Stimulated activated CD4-positive, alpha-beta T cell treated with anti-CD3 and anti-CD28 coated beads, Interleukin-1b, Interleukin-23, amount 100 ng/mL, for 1 hour (primary cell): ENCODE measurements at places on chromosomes 12 and 14.

- DNase-seq = no peak
These were observed 164.0 kb downstream of the FOXN3 start for GRCh38 chr14:89252887-89253532.

GRCh38 chr12:94550964-94551363, 91.3 kb upstream of the CEP83 start:
- no peak for DNase-seq

DNA sequence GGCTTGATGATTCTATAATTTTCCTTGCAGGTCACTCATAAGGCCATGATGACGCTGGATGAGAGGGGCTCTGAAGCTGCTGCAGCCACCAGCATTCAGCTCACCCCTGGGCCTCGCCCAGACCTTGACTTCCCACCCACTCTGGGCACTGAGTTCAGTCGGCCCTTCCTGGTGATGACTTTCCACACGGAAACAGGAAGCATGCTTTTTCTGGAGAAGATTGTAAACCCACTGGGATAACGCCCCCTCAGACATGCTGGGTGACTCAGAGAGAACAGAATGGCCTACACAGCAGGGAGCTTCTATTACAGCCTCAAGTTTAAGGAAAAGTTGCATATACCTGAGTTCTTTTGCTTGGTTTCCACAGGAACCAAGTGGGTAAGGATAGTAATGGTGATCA, 34.3 kb downstream of the SERPINA3 start:
- DNase-seq = no peak

- DNase-seq = no peak
These were observed 125.2 kb downstream of the MED13L start for GRCh38 chr12:116152268-116152667.

DNA sequence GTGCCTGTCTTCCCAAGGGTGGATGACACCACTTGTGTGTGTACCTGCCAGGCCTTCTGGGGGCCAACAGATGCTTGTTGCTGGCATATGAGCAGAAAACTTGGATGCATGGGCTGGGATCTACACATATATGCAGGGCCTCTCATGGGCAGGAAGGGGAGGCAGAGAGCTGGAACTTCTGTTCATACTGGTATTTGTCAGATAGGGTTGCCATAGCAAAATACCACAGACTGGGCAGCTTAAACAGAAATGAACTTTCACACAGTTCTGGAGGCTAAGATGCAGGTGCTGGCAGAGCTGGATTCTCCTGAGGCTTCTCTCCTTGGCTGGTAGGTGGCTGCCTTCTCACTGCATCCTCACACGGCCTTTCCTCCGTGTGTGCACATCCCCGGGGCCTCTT, 121.8 kb downstream of the SUDS3 start:
- no peak for DNase-seq

GRCh38 chr14:101365329-101366158, 195.8 kb upstream of the DIO3 start:
- DNase-seq = no peak

DNA sequence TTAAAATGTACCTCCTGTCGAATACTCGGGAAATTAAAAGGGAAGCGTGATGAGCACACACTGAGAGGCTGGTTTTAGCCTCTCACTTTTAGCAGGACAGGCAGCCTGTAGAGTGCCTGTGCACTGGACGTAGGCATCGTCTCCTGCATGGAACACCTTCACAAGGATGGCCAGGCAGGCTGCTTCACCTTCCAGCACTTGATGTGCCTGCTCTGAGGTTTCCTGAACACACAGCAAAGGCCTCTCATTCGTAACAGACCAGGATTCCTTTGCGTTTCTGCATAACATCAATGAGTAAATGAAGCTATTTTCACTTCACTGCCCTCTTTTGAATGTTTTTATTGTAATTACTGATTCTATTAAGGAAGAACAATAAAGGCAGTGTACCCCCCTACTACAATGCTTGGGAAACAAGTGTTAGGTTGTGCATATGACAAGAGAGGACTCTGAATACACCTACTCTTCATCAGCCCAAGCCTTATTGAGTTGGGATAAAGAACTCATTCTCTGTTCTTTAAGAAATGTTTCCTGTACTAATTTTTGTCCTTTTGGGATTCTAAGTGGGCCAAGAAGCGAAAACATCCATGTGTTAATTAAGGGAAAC, 1077.6 kb upstream of the FOXG1 start:
- DNase-seq = no peak

DNA sequence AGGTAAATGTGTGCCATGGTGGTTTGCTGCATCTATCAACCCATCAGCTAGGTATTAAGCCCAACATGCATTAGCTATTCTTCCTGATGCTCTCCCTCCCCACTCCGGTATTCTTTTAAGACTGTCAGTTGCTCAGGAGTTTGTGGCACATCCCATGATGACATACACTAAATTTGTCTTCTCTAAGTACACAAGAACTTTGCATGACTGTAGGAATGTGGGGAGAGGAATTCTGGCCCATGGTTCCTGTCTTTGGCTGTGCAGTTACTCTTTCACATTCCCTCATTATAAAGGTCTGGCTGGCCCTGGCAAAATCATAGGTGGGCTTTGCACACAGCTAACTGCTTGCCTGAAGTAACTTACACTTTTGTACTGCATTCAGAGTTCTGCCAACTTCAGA, 30.3 kb downstream of the HMGA2 start:
- DNase-seq = no peak

- no peak for DNase-seq
These were observed 26.2 kb downstream of the EVL start for GRCh38 chr14:100091386-100091785.

DNA sequence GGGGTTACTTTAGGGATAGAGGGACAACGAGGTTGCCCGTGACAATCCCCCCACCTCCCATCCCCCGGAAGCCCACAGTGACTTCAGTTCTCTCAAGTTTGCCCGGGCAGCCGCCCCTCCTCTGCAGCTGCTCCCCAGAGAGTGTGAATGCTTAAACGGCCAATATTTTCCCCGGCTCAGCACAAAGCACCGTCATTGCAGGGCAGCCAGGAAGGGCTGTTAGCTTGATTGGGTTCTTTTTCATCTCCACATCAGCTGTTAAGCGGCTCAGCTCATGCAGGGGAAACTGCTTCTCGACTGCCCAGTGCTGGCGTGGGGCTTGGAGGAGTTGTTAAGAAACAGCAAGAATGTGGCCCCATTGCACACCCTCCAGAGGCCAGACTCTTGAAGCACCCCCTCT, 120.5 kb upstream of the NCOR2 start:
- DNase-seq = no peak

GRCh38 chr12:110465024-110465423, 3.0 kb downstream of the GPN3 start:
- no peak for DNase-seq

DNA sequence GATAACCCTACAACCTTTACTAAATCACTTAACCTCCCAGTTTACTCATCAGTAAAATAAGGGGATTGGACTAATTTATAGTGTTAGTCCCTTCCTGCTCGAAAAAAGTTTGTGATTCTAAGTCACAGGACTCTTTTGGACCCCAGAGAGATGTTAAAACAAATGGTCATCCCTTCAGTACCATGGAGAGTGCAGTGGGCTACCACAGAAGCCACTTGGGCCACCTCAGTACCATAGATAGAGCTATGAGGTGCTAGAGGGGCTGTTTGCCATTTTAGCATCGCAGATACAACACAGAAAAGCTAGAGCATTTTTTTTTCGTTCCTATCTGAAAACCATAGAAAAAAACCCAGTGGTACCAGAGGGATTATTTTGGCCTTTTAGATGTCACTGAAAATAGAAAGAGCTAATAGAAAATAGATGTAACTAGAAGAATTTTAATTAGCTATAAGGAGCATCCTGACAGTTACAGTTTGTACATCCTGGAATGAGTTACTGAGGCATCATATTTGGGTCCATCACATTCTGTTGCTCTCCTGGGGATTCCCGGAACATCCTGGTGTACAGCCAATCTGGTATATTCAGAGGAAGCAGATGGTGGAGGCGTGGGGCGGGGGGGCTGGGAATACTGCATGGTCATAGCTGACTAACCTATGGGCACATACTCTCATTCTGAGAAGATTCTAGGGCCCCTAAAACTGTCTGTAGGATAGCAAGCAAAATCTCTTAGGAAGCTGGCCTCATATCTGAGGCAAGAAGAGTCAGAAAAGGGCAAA, 2.8 kb downstream of the ZNF219 start:
- no peak for DNase-seq

DNA sequence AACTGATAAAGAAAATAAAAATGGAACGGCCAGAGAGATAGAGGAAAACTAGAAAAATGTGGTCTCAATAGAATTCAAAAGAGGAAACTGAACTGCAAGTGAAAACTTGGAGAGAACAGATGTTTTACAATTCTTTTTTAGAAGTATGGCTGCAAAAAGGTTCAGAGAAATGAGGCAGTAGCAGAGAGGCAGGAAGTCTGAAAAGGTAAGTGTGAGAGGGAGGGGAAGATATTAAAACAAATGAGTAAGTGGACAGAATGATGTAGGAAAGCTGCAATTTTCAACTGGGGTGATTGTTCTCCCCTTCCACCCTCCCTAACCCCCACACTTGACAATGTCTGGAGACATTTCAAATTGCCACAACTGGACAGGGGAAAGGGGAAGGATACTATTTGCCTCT, 12.9 kb downstream of the BTBD7 start:
- no peak for DNase-seq

- peak; percentile 57 for DNase-seq
These were observed 59.4 kb downstream of the DGLUCY start for GRCh38 chr14:91173221-91173670.

DNA sequence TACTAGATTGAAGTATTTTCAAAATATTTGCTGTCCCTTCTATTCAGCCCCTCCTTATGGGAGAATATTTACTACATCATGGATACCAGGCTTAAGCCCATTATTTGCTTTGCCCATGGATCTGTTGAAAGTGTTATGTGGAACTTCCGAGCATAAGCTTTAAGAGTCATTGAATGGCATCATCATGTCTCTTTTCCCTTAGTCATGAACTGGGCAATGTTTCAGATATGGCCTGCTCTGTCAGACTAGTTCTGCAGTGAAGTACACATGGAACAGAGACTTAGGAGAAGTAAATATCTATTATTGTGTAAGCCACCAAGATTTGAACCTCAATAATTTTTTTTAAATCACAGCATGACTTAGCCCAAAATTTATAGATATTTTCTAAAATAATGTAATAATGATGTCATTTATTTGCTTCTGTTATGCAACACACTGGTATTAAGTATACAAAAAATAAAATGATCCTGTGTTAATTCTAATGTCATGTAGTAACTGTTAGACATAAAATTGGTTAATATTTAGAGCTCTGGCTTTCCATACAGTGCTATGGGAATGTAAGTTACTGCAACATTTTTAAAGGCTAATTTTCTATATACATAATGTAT, 1097.3 kb downstream of the SLC16A7 start:
- no peak for DNase-seq

GRCh38 chr12:1583421-1584078, 10.8 kb downstream of the FBXL14 start:
- DNase-seq = no peak

- DNase-seq = no peak
These were observed 162.4 kb downstream of the RBM19 start for GRCh38 chr12:113803759-113804140.

DNA sequence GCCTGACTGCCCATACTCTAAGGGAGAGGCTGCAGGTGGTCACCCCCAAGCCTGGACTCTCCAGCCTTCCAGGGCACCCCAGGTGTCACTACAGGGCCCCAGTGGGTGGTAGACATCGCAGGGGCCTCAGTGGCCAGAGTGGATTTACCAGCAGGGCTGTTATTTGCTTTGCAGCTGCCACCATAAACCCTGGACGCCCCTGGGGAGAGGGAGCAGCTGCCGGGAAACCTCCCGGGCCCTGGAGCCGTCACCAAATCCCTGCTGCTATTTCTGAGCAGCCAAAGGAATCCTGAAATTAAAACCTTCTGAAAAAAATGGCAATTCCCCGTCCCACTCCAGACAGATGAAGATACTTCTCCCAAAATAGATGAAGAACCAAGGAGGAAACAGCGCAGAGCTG, 13.9 kb downstream of the TMEM119 start:
- no peak for DNase-seq

- peak; percentile 80 for DNase-seq
These were observed at the start of gene DCAF5 for GRCh38 chr14:69152902-69153151. Gene DCAF5 (minus strand): TSS chr14:69153119. CDS start chr14:69152978, 141 bp downstream.

GRCh38 chr14:50978529-50978871, 34.2 kb upstream of the PYGL start:
- DNase-seq = no peak

DNA sequence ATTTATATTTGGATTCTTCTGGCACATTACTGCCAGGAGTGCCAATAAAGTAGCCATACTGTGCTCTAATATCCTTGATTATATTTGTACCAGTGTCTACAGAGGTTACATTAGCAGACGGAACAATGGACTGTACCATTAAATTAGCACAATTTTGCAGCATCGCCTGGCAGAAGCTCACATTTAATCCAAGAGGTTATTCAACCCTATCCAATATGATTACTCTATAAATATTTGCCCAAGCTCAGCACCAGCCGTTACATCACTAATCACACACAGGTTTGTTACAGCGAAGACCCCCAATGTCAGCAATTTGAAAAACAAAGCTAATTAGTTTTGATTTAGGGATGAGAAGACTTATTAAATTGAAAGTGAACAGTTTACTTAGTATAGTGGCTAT, 16.9 kb upstream of the MGST1 start:
- DNase-seq = no peak

- no peak for DNase-seq
These were observed 2.9 kb upstream of the SRGAP1 start for GRCh38 chr12:63841571-63841970.

- no peak for DNase-seq
These were observed 326.6 kb upstream of the PRICKLE1 start for GRCh38 chr12:42916143-42916542.

DNA sequence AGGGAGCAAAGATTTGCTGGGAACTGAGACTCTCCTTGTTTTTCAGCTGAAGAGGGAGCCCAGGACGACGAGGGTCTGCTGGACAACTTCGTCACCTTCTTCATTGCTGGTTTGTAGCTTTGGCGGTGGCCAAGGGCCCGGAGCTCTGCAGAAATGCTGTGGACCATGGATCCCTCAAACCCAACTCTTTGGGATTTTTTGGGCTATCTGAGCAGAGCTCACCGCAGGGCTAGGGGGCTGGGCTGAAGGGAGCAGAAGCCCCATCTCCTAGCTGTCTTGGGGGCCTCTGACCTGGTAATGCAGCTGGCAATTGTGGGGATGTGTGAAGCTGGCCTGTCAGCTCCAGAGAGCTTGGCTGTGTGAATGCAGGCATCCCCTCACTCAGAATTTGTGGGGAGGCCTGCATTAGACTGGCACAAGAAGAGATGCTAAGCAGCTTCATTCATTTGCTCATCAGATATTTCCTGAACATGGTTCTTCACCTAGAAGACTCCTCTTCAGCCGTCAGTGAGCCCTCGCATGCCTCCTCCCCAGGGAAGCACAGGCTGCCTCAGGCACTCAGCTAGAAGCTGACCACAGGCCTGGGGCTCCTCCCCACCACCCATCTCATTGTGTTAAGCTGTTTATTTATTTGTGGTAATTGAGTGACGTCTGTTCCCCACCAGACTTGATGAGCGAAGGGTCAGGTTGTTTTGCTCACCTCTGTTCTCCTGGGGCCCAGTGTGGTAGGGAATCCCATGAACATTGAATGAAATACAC, 32.2 kb downstream of the CYP46A1 start:
- no peak for DNase-seq

- no peak for DNase-seq
These were observed 53.4 kb downstream of the PLBD1 start for GRCh38 chr12:14514154-14514842.

GRCh38 chr12:93706824-93707223, 29.6 kb downstream of the CRADD start:
- DNase-seq = no peak
